Glutamatergic neuron (in vitro differentiated cells): ENCODE measurements at places on chromosomes 3 and 15. TPM values are rescaled to one million over a fixed set of nuclear protein-coding genes. Genes with fewer than 3 reads are reported as not detected.

- no peak for DNase-seq
Observed at GRCh38 chr3:179837374-179837773, 184.5 kb downstream of the USP13 start.

GRCh38 chr3:153944084-153944483, 177.1 kb upstream of the ARHGEF26 start:
- no peak for DNase-seq

GRCh38 chr3:183449391-183449790, 21.0 kb upstream of the MCF2L2 start:
- no peak for DNase-seq

The ZNF660 gene
- total RNA-seq, result 35.4 TPM

The KBTBD13 gene
- total RNA-seq, result not detected

The GRAMD1C gene
- 2.1 TPM for total RNA-seq

The CPNE9 gene
- 54.6 TPM for total RNA-seq

The ATP6V1A gene
- 94.5 TPM for total RNA-seq

DNA sequence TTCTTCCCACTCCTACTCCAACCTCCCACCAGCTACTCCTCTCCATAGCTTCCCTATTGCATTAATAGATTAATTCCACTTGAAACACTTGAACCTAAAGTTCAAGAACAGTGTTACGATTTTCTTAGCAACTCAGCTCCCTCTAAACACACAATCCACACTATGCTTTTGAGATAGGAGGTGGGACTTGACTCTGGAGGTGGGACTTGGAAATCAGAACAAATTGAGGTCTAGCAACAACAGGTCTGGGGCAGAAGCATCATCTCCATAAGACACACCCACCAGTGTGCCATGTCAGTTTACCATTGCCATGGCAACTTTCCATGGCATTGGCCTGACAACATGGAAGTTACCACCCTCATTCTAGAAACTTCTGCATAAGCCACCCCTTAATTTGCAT, 336.5 kb upstream of the ALCAM start:
- no peak for DNase-seq

DNA sequence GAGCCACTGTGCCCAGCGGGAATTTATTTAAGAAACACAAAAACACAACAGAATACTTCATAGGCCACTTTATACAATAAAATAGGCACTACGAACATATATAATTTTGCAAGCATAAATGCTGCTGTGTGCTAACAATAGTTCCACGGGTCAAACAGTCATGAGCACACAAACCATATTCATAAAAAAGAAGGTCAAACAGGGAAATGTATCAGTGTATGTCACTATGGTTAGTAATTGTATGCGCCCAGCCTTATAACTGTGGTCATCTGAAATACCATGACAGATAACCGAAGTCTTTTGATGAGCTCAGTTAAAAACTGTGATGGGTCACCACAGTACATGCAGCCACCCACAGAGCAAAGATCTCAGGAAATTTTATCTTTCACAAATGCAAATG, 38.1 kb upstream of the NR2C2 start:
- DNase-seq, result no peak

DNA sequence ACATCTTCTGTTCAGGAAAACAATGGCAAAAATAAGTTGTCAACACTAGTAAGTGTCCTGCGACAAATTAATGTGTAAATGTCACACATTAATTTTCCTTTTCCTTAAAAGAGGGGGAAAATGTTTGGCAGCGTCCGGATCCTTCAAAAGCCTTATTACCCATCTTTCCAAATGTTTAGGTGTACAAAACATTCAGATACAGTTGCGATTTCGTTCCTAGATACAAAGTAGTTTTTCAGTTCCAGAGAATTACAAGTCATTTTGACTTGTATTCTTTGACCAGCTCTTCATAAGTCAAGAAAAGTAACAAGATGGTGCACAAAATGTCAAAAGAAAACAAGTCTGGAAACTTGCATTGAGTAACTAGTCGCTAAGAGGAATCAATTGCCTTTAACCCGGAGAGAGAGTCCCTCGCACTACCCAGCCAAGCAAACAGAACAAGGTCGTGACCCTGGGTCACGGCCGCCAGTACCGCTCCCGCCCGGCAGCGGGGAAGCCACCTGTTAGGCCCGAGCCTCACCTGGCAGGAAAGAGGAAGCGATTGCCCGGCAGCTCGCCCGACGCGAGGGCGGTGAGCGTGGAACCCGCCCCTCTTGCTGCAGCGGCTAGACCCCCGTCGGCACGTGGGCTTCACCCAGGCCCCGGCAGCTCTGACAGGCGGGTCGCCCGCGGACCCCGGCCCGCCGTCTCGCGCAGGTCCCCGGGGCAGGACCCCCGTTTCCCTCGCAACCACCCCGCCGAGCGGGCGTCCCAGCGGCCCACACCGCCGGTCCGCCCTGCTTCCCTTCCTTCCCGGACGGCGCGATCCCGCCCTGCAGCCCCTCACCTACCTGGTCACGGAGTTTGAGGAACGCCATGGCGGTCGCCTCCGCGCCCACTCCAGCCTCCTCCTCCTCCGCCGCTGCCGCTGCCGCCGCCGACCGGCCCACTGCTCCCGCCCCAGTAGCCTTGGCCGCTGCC, 61.0 kb upstream of the ANKRD28 start:
- peak; percentile 55 for DNase-seq

GRCh38 chr3:67093305-67093704, 95.2 kb downstream of the KBTBD8 start:
- no peak for DNase-seq

DNA sequence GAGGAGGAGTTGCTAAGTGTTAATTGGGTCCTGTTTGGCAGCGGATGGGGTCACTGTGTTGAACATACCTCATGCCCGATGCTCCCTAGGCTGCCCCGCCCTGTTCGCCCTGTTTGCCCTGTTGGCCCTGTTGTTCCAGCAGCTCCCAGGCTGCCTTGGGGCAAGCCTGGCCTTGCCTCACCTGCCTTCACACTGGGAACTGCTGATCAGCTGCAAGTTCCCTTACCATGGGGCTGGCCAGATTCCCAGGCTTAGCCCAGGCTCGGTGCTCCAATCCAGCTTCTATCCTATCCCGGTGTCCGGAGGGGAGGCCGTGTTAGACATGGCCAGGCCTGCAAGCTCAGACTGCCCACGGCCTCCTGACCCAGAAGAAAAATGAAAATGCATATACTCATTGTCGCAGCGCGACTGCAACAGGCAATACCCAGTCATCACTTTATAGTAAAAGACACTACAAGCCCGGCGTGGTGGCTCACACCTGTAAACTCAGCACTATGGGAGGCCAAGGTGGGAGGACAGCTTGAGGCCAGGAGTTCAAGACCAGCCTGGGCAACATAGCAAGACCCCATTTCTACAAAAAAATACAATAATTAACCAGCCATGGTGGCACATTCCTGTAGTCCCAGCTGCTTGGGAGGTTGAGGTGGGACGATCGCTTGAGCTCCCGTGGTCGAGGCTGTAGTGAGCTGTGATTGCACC, 42.9 kb upstream of the ZNF710 start:
- DNase-seq, result no peak

GRCh38 chr3:127728417-127729015, 55.8 kb downstream of the ABTB1 start:
- DNase-seq, result peak; percentile 2
